ENCODE measurements at places on chromosomes 12 and 14. TPM values are rescaled to one million over a fixed set of nuclear protein-coding genes. Genes with fewer than 3 reads are reported as not detected.

GRCh38 chr12:116881325-116881876 is at the start of gene HRK:
TSS of gene HRK (minus strand) at chr12:116881441. CDS start at chr12:116881307, 134 bp downstream.
- peak; percentile 48 for DNase-seq

DNA sequence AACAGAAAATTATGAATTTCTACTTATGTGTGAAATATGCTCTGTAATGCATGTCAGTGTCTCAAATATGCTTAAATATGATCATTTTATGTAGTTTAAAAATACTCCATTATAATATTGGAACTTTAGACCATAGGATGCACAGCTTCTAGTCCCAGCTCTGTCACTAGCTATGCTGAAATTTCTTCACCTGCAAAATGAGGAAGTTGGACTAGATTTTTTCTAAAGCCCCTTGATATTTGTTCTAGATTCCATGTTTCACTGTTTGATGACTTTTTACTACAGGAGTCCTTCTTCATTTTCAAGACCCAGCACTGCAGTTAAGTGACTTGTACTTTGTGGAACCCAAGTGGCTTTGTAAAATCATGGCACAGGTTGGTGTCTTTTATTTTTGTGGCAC is 90.1 kb downstream of the LRRK2 start:
- DNase-seq: no peak

DNA sequence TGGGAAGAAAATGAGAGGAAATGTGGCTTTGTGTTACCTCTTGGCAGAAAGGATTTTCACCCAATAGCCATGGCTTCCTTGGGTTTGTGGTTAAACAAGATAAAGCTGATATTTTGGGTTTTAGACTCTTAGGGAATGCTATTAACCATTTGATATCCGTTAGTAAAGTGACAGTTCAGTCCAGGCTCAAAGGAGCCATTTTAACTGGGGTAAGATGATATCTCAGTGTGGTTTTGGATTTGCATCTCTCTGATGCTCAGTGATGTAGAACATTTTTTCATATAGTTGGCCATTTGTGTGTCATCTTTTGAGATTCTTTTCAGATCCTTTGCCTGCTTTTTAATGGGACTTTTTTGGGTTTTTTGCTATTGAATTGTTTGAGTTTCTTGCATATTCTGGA is 30.1 kb downstream of the IFT43 start:
- no peak for DNase-seq

The RILPL2 gene
- total RNA-seq: 2.2 TPM

The SDR9C7 gene
- not detected for total RNA-seq

DNA sequence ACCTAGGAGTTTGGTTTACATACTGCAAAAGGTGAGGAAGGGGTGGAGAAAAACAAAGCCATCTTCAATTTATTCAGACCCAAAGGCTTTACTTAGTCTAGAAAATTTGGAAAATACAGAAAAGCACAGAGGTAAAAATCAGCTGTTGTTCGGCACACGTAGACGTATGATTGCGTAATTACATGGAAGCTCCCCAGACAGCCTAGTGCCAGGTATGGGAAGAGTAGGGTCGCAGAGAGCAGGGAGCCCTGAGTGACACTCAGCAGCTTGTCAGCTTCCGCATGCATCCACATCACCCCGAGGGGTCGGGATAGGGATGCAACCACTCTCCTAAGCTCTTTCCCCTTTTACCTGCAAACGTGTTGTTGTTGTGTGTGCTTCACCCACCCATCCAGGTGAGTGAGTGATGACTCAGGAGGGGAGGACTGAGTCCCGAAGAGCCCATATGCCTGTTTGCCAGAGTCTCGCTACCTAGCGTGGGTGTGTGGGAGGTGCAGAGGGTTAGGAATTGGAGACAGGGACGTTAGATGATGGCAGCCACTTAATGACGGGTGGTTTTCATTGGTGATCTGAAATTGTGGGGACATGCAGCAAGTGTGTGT is 20.1 kb downstream of the PIWIL1 start:
- no peak for DNase-seq

DNA sequence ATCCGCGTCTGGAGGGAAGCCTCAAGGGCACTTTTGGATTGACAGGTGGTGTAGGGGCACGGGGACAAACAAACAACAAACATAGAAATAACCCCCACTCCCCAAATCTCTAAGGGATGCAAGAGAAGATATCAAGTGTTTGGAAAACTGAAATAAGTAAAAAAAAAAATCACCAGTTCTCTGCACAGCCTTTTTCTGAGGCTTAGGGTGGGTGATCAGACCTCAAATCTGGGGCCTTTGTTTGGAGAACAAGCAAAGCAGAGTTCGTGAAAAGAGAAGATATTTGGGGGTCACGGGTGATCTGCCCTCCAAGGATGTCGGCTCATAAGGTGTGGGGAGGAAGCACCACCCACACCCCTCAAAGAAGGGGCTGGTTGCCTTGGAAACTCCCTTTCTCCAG is 10.7 kb downstream of the TBX5 start:
- no peak for DNase-seq

The ARID2 gene
- 72.4 TPM for total RNA-seq

GRCh38 chr12:107528731-107529365 is 156.8 kb upstream of the PWP1 start:
- no peak for DNase-seq

GRCh38 chr14:97095269-97095668 is 298.1 kb downstream of the VRK1 start:
- no peak for DNase-seq

DNA sequence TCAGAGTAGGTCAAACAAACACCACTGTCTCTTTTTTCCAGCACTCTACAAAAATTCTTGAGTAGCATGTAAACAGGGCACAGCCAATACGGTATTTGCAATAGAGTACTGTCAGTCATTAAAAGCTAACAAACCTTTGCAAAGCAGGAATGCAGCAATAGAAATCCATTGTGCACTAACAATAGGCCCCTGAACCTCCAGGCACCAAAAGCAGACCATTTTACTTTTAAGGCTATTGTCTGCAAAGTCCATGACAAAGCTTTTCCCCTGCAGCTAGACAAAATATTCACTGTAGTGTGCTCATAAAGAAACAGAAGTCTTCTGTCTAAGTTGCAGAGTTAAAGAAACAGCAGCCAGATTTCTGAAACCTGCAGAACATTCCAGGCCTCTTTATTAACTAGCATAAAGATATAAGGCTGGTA is 191.9 kb downstream of the SOX5 start:
- no peak for DNase-seq

DNA sequence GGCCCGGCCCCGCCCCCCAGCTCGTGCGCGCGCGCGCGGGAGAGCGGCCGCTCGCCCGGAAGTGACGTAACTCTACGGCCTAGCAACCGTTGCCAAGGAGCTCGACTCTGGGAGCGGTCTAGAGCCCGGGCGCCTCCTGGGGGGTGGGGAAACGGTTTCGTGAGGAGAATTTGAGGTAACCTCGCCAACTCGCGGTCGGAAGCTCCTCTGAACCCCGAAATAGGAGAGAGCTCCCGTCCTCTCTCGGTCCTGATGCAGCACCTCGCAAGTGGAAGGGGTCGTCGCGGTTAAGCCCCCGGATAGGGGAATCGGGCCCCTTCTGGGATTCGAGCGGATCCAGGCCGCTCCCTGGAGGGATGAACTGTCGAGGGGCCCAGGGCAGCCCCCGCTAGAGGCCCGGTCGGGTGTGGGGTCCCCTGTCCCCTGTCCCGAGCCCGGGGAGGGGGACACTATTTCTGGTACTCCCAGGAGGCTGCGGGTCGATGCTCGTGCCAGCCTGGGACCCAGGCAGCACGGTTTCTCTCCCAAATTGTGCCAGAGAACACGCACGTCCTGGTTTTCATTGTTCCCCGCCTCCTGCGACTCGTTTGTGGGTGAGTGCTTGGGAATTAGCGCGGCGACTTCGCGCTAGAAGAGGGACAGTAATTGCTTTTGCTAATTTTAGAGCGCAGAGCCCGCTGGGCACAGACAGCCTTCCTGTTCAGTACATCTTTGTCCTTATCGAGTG is at the start of gene IFT81:
IFT81 (plus strand) TSS at position 89 of the 727 bp plus-strand sequence. CDS start 3,024 bp downstream, outside the sequence.
- DNase-seq: peak; percentile 96

GRCh38 chr12:51293696-51294095 is 23.5 kb upstream of the SMAGP start:
- DNase-seq: no peak

The FIGNL2 gene
- 2.1 TPM for total RNA-seq

Data from testis (tissue), 5 donors.